Heart left ventricle (tissue), 16 donors: ENCODE measurements at places on chromosomes 5 and 9. TPM values are rescaled to one million over a fixed set of nuclear protein-coding genes. Genes with fewer than 3 reads are reported as not detected.

The PRRC2B gene
- total RNA-seq = 193 TPM

The EDIL3 gene
- total RNA-seq = 25.8 TPM

The COMMD10 gene
- 28.8 TPM for total RNA-seq

The GMCL2 gene
- not detected for total RNA-seq

The LCN1 gene
- total RNA-seq = not detected

The MYO10 gene
- 2.0 TPM for total RNA-seq

The PCDHGA6 gene
- total RNA-seq = 7.4 TPM

DNA sequence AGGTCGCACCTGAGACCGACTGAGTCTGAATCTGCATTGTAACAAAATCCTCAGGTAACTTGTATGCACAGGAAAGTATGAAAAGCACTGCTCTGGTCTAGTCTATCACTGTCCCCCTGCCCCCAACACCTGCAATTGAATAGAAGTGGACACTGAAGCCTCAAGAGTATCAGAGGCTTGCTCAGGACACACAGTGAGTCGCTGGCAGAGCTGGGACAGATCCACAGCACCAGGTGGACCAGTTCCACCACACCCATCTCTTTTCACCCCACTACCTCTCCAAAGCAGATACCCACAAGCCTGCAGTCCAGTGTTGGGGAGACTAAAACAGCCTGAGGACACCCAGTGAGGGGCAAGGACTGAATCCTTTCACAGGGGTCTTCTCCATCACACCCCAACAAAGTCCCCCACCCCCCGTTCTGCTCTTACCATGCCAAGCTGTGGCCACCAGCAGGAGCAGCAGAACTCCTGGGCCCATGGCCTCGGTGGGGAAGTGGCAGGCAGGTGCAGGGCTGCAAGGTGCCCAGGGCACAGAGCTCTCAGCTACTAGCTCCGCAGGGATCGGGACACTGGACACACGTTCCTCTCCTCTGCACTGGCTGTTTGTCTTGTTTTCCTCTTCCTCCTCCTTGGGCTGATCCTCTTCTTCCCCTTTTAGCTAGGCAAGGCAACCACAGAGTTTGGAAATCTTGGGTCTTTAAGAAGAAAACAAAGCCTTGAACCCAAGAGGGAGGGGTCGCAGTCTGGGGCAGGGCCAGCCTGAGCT lies at the start of gene CSF1R:
Gene CSF1R (minus strand): TSS at position 605 of the 766 bp plus-strand sequence. CDS start 127 bp downstream, at position 478.
- DNase-seq = no peak

- no peak for DNase-seq
Measured at GRCh38 chr5:139495638-139496435, 13.3 kb upstream of the STING1 start.

DNA sequence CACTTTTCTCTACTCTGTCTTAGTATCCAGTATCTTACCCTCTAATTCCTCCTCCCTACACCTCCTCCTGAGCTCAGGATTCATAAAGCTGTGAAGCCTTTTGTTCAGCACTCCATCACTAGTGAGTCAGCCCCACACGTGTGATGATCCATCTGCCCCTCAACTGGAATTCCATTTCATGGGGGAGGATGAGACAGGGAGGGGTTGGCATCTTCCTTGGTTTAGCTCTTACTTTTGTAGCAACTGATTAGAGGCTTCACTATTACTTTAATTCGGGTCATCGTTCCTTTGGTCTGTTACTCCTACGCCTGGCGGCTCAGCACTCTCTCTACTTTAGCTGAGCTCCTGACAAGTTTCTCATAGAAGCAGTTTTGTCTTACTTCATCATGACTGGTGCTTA lies 11.8 kb downstream of the BTNL8 start:
- no peak for DNase-seq

DNA sequence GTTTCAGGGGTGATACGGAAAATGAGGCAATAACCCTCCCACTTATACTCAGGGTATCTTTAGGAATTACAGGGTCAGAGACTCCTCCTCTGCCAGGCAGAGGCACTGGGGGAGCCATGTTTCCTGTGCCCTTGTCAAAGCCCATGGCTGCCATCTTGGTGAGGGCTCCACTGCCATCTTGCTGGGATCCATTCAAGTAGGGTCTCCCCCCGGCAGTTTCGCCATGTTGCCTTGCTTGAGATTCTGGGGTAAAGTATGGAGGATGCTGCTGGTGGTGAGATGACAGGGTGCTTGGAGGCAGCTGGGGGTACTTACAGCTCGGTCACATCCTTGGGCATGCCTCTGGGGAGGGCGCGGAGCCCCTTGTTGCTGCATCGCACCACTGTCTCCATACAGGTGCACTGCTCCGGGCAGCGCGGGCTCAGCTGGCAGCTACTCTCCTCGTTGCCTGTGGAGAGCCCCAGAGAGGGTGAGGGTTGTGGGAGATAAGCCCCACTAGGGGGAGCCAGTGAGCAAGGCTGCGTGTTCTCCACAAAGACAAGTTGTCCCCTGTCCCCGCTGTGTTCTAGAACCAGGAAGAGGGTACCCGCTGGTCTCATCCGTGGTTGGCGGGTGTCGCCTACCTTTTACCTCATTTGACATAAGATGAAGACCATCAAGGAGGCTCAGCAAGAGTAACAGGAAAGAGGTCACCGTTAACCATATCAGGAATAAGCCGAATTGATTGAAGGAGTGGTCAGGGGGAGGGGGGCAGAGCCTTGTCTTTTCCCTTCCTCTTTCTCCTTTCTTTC lies 169.0 kb upstream of the PANK3 start:
- DNase-seq = peak; percentile 67

DNA sequence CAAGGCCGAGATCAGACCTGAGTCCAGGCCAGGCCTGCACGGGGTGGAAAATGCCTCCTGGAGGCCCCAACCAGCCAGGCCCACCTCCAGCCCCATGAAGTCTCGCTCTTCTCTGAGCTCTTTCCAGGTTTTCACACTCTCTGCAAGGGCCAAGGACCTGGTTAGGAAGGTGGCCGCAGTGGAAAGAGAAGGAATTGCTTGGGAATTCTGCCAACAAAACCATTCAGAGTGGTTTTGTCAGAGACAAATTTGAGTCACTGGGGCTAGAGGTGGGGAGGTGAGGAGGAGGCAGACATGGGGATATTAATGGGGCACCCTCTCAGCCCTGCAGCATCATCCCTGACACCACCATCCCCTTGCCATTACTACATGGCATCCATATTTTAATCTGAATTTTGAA lies 261.0 kb downstream of the ROR2 start:
- no peak for DNase-seq

GRCh38 chr5:173686950-173687349 lies 70.5 kb upstream of the BOD1 start:
- DNase-seq = no peak

DNA sequence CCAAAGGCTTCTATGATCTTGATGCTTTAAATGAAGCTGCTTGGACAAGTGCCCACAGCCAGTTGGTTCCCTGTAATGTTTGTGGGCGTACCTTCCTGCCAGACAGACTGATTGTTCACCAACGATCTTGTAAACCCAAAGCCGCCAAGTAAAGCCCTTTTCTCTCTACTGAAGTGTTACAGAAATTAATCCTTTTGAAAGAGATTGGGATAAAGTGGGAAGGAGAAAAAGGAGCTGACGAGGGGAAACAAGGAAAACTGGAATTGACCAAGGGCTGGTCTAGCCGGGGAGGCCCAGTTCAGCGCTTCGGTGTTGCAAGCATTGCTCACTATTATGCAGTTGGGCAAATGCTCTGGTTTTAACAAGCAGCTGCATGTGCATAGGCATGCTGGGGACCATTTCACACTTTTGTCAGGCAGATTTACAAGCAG lies 53.2 kb downstream of the ZNF474 start:
- DNase-seq = peak; percentile 35

DNA sequence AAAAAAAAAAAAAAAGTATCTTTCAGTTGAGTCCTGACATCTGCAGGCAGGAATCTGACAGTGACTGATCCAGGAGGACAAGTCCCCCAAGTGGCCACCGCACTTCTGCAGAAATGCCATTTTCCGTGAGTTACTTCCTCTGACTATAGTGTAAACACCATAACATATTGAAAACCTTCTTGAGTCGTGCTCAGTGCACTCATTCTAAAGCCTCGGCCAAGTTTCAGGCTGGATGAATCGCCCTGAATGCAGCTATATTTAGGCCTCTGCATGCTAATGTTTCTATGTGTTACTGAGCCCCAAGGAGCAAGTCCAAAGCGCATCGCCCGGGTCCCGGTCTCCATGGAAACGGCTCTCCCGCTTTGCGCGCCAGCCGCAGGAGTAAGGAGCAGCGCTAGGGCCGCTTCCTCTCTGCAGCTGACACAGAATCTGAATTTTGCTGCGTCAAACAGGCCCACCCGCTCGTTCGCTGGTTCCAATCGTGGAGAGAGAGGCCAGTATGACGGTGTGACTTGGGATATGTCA lies 335.4 kb downstream of the MSX2 start:
- DNase-seq = no peak

- DNase-seq = peak; percentile 46
Measured at GRCh38 chr5:149464796-149465489, 85.9 kb upstream of the IL17B start.

GRCh38 chr9:129282731-129283211 lies 104.7 kb upstream of the IER5L start:
- no peak for DNase-seq

- no peak for DNase-seq
Measured at GRCh38 chr9:93580654-93581380, 4.4 kb downstream of the PHF2 start.

DNA sequence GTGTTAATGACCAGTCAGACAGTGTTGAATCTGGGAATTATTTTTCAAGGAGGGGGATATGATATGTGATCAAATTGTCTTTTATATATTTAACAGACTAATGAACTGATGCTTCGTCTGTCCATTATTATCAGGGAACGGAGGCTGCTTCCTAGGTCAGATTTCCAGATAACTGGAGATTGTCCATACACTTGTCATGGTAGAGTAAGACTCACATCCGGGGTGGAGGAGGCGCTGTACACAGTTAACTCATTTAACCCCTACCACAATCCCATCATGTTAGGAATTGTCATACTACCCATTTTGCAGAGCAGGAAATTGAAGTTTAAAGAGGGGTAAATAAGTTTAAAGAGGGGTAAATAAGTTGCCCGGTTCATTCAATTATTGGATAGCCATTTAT lies 55.9 kb downstream of the ARHGAP26 start:
- DNase-seq = no peak

DNA sequence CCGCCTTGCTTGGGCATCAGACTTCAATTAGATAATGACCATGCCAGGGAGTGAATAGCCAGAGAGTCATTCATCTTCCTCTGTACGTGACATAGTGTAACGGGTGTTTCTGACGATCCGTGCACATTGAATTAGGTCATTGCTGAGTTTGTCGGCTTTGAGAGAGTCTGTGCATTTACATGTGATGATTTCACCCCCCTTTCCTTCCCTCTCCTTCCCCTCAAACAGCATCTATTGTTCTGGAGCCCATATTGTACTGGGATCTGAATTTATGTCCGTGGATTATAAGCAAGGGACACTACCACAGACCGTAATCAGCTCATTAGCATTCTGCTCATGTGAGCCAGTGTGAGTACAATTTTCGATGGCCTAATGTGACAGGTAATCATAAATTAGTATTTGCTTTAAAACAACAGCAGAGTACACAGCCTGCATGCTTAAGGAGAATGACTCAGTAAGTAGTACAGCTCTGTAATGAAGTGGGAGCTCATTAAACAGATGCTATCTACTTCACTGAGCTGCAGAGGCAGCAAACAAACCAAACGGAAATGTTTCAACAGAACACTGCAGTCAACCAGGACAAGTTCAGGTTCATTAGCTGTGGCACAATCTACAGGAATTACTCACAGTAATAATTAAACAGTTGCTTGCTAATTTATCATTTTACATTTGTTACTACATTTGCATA lies 302.1 kb downstream of the CSNK1G3 start:
- no peak for DNase-seq

DNA sequence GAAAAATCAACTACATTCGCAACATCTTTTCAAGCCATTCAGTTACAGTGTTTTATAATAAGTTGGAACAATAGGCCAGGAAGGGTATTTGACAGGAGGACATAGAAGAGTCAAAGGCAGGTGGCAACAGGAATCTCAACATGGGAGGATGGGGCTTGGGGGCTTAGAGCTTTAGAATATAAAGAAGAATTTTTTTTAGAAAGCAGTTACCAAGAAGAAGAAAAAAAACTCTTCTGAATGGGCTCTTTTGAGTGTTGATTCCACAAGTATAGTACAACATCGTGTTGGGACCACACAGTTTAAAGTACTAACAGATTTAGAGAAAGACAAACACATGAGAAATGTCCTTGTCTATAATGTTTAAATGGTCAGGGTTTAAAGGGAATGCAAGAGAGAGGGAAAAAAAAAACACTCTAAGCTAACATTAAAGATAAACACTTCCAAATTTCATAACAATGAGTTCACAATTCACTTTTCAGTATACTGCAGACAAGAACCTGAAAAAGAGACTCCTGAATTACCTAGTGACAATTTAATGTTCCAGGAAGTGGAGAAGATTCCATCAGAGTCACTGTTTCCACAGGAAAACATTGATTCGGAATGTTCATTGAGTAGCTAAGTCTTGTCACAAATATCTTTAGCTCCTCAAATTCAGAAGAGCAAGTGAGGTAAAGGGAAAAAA lies 282.3 kb downstream of the DEPDC1B start:
- DNase-seq = no peak

GRCh38 chr9:128411364-128412119 lies 9.1 kb upstream of the CERCAM start:
- no peak for DNase-seq

DNA sequence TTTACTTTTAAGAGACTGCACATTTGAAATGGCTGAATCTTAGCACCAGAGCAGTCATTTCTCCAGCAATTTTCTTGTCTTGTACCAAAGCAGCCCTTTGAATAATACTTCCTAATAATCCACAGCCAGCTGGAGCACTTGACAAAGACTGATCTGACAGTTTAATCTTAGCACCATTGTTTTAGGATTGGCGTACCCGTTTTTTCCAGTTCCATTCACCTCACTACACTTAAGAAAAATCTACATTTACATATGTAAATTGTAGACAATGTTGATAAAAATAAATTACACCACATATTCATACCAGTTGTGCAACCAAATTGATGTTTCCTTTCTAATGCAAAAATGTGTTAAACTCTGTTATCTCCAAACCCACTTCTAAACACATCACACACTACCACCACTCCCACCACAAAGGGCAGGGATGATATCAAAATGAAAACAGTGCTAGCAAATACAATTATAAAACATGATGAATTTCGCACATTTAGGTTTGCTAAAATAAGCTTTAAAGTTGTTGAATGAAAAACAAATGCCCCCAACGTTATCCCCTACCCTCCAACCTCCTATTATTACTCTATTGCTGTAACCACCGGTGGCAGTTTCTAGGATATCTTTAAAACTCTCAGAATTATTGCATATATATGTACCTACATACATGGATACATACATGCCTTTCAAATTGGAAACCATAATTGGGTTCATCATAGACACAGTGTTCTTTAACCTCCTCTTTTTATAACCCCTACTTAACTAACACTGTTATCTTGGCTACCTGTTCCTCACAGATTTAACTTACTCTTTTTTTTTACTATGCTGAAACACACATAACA lies 21.5 kb downstream of the SERINC5 start:
- no peak for DNase-seq

GRCh38 chr5:22852807-22853660 lies at the start of gene CDH12:
Gene CDH12, minus strand, starts transcription at chr5:22853344.
- no peak for DNase-seq

GRCh38 chr9:84075004-84075403 lies 94.4 kb downstream of the RMI1 start:
- no peak for DNase-seq

GRCh38 chr5:3104429-3105060 lies 353.1 kb upstream of the IRX2 start:
- no peak for DNase-seq
